Activated T-helper 1 cell treated with anti-CD3 and anti-CD28 coated beads, Interleukin-12 subunit alpha, Interleukin-12 subunit beta, Interleukin-2, Interleukin-4 antibody, amounts not matched to agents 30 ng/mL and 10 ng/mL and 1 ng/mL, durations not matched to agents 14 hours and 24 hours and 36 hours (primary cell): ENCODE measurements at places on chromosomes 11 and 22. TPM values are rescaled to one million over a fixed set of nuclear protein-coding genes. Genes with fewer than 3 reads are reported as not detected.

GRCh38 chr11:65434057-65434666, 11.6 kb downstream of the NEAT1 start:
- peaks cover 89% of the 10 kb centered on the region for H3K4me1 ChIP-seq
- H3K27ac ChIP-seq: peak overlapping the region; percentile 73
- peaks cover 54% of the 10 kb centered on the region for H3K36me3 ChIP-seq
- H3K4me3 ChIP-seq: no peak overlapping the region

DNA sequence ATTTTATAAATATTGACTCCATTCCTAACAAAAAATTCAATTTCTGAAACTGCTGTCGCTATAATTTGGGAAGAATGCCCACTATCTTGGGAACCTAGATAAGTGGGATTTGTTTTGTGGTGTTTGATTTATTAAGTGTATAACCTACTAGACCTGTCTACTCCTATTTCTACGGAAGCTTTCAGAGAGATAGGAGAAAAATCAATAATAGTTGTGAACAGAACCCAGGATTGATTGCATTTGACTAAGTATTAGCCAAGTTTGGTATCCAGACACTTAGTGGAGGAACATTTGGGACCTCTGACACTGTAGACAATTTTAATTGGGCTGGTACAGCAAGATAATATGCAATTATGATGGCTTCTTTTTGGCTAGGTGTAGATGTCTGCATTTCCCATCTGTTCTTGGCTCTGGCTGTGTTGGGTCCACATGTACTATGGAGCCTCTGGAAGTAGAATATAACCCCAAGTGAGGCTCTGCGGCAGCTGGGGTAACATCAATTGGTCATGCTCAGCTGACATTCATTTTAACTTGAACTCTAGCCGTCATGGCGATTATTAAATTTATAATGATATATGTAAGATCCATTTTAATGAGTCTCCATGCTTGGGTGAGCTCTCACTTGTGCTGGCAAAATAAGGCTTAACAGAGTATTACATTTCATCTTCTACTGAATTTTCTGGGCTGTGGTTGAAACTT, 111.5 kb upstream of the E2F8 start:
- no peak overlapping the region for H3K27ac ChIP-seq
- no peak overlapping the region for H3K4me3 ChIP-seq
- no peaks in the 10 kb centered on the region for H3K4me1 ChIP-seq
- H3K36me3 ChIP-seq: no peaks in the 10 kb centered on the region
- DNase-seq: no peak

GRCh38 chr11:21316591-21316990, 647.2 kb downstream of the NELL1 start:
- no peak for DNase-seq
- H3K4me3 ChIP-seq: no peak overlapping the region
- H3K36me3 ChIP-seq: no peaks in the 10 kb centered on the region
- H3K27me3 ChIP-seq: no peaks in the 10 kb centered on the region
- H3K27ac ChIP-seq: no peak overlapping the region
- H3K4me1 ChIP-seq: no peaks in the 10 kb centered on the region

- H3K27me3 ChIP-seq: no peaks in the 10 kb centered on the region
- peak overlapping the region; percentile 98 for H3K27ac ChIP-seq
- peak overlapping the region; percentile 86 for H3K4me3 ChIP-seq
- H3K4me1 ChIP-seq: peaks cover 94% of the 10 kb centered on the region
Observed at GRCh38 chr22:36330655-36331305, 57.0 kb downstream of the MYH9 start.

GRCh38 chr11:2306877-2307500, 5.2 kb downstream of the TSPAN32 start:
- peaks cover 21% of the 10 kb centered on the region for H3K4me1 ChIP-seq
- H3K27me3 ChIP-seq: no peaks in the 10 kb centered on the region
- H3K36me3 ChIP-seq: no peaks in the 10 kb centered on the region
- no peak overlapping the region for H3K4me3 ChIP-seq

DNA sequence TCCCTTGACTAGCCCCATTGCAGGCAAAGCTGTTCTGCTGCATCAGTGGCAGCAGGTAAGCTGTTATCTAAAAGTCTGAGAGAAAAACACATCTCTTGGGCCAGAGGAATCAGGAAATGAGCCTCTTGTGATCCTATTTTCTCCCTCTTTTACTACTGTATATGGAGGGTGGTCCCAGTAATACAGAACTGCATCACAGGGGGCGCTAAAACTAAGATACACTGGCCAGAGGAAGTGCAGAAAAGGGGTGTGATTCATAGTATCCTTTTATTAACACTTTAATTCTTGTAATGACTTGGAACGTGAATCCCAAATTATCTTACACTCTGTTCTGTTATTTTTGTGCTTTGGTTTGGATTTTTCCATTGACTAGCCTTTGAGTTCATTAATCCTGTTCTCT, 8.8 kb upstream of the MED17 start:
- no peaks in the 10 kb centered on the region for H3K4me1 ChIP-seq
- H3K27me3 ChIP-seq: no peaks in the 10 kb centered on the region
- H3K36me3 ChIP-seq: peaks cover 2% of the 10 kb centered on the region
- no peak overlapping the region for H3K4me3 ChIP-seq
- no peak for DNase-seq
- no peak overlapping the region for H3K27ac ChIP-seq

DNA sequence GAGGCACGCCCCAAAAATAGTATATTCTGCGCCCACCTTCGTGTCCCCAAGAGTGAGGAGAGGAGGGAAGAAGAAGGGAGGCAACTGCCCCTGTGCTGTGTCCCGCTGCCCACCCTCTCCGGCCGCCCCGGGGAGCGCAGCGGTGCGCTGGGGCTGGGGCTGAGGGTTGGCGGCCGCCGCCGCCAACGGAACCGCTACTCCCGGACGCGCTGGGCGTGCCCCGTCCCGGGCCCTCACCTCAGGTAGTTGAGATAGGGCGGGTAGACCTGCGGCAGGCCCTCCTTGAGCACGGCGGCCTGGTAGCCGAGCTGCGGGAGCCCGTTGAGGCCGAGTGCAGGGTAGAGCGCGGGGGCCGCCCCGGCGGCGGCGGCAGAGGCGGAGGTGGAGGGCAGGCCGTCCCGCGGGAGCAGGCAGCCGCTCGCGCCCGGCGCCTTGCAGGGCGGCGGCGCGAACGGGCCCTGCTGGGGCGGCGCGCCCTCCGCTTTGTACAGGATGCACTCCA, 2.4 kb downstream of the PGR start:
- H3K4me3 ChIP-seq: peak overlapping the region; percentile 26
- no peaks in the 10 kb centered on the region for H3K36me3 ChIP-seq
- H3K4me1 ChIP-seq: no peaks in the 10 kb centered on the region
- DNase-seq: no peak
- H3K27ac ChIP-seq: no peak overlapping the region

Gene OR8D4
- total RNA-seq: not detected in 2 replicates

Gene CABP7
- not detected in 2 replicates for total RNA-seq

Gene POGLUT3
- total RNA-seq: 8.5 TPM in 2 replicates

Gene ADAMTS15
- total RNA-seq: 0.02 TPM in 1 of 2 replicates, not detected in the other

Gene IL18BP
- 15.6 and 18.5 TPM in 2 replicates for total RNA-seq

Gene SAA4
- total RNA-seq: not detected in 2 replicates

Gene MUC15
- not detected in 2 replicates for total RNA-seq

Gene GAL3ST3
- total RNA-seq: 0.34 TPM in 1 of 2 replicates, not detected in the other

Gene SYT7
- 0.32 and 0.44 TPM in 2 replicates for total RNA-seq

Gene MYBPC3
- not detected in 2 replicates for total RNA-seq

Gene BIK
- 2.3 and 2.5 TPM in 2 replicates for total RNA-seq

Gene HTATIP2
- total RNA-seq: 40.8 and 43.9 TPM in 2 replicates
